ENCODE measurements at places on chromosomes 2 and 18.

- no peak for DNase-seq
Observed at GRCh38 chr2:22076454-22076853, 952.7 kb downstream of the TDRD15 start.

- DNase-seq = no peak
Observed at GRCh38 chr2:234571620-234572407, 74.9 kb upstream of the ARL4C start.

DNA sequence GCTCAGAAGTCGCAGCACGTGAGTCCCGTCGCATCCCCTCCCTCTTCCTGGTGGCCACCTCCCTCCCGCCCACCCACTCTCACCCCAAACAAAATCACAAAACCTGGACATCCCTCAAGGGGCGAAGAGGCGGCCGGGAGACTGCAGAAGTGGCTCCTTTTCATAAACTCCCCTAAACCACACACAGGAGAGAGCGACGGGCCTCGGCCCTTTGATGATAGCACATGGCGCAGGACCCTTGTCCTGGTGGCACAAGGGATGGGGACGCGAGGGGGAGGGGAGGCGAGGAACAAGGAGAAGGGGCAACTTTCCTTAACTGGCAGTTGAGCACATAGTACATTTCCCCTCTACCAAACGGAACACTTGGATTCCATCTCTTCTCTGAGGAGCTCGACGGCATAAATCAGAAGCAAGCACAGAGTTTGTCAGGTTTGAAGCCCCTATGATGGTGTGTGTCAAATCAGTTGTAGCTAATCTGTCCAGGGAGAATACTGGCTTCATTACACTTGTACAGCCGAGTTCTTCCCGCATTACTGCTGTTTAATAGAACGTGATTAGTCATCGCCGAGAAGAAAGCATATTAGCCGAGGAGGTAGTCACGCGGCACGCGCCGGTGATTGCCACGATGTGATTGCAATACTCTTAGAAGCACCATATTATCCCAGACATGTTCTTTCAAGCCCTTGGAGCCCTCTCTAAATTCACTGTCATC, 43.8 kb downstream of the GBX2 start:
- no peak for DNase-seq

- no peak for DNase-seq
Observed at GRCh38 chr2:61255580-61256437, 93.8 kb downstream of the C2orf74 start.

DNA sequence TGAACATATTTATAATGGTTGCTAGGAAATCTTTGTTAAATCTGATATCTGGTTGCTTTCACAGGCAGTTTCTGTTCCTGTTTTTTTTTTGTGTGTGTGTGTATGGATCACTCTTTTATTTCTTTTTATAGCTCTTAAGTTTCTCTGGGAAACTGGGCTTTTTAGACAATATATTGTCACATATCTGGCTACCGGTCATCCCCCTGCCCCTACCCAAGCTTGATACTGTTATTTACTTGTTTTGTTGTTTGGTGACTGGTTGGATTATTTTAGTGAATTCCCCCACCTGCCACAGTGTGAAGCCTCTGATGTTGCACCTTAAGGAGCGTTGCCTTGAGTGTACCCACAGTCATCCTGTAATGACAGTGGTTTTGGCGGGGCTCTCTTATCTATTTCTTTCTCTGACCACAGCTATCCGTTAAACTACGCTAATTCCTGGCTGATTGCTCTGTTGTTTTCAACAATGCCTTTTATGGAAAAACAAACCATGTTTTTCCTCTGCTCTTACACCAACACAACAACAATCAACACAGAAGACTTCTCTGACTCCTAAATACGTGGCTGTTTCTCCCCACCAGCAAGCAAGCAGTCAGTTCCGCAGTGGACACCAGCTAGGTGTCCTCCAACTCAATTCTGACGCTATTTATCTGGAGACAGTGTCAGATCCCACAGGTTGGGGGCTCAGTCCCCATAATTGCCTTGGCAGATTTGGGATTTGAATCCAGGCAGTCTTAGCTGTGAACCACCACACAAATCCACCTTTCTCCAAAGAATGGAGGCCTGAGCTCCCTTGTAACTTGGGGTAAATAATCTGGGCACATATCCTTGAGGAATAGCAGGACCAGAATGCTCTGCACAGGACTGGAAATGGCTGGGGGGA, 10.9 kb downstream of the GNLY start:
- DNase-seq = no peak

DNA sequence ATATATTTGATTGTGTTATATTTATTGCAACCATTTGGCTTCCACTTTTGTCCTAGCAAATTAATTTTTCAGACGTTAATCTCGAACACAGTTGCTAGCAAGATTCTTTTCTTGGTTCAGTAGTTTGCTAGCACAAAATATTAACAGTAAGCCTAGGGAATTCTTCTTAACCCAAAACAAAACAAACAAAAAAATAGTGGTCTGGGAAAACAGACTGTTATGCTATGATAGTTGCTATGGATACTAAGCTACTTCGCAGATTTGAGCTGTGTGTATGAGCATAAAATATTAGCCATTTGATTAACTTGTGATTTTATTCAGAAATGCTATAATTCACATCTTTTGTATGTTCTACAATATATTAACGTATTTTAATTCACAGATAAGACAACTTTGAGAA, 541.5 kb upstream of the NETO1 start:
- DNase-seq = peak; percentile 12

DNA sequence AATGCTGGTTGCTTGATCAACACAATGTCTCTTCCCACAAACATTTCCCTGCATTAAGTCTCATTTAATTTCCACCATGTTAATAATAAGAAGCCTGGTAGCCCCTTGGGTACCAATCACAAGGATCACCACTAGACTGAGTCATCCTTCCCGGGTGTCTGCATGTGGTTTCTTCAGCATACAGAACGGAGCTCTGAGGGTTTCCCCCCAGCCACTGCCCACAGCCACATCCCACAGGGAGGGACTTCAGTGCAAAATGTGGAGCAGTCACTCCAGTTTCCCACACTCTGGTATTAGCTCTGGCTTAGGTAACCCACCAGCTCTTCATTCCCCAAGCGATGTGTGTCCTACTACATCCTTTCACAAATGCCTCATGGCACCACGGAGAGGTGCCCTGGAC, 42.7 kb upstream of the POLE4 start:
- DNase-seq = no peak

- DNase-seq = no peak
Observed at GRCh38 chr2:44777537-44777936, 164.0 kb upstream of the SIX3 start.

- DNase-seq = no peak
Observed at GRCh38 chr2:53697092-53697491, 70.5 kb upstream of the CHAC2 start.

- DNase-seq = no peak
Observed at GRCh38 chr2:152661076-152661475, 56.2 kb downstream of the PRPF40A start.

- DNase-seq = no peak
Observed at GRCh38 chr18:48709371-48710062, 170.7 kb downstream of the CTIF start.

DNA sequence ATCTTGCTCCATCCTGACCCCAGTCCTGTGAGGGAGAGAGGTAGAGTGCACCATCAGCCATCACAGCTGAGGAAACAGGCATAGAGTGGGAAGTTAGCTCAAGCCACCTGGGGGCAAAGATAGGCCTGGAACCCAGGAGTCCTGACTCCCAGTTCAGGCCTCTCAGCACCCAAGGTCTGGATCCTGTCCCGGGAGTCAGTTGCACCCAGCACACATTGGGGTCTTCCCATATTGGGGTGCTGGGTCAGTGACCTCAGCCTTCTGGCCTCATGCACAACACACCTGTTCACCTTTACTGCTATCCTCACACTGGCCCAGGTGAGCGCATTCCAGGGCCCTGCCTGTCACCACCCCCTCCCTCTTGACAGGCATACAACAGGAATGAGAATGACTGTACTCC, 24.7 kb downstream of the ST8SIA5 start:
- DNase-seq = no peak

GRCh38 chr2:182591774-182592173, 124.3 kb upstream of the DNAJC10 start:
- no peak for DNase-seq

GRCh38 chr2:231189571-231190495, 8.6 kb upstream of the ARMC9 start:
- no peak for DNase-seq

GRCh38 chr2:43248621-43249020, 22.2 kb upstream of the ZFP36L2 start:
- DNase-seq = no peak
